Stomach (tissue), 19 donors: ENCODE measurements at places on chromosomes 12 and 14. TPM values are rescaled to one million over a fixed set of nuclear protein-coding genes. Genes with fewer than 3 reads are reported as not detected.

Gene SERPINA10
- 0.10 TPM for polyA plus RNA-seq

Gene MMP17
- polyA plus RNA-seq: 0.46 TPM

Gene VWF
- polyA plus RNA-seq: 3.1 TPM

Gene TEX22
- 0.35 TPM for polyA plus RNA-seq

Gene DACT1
- polyA plus RNA-seq: 1.9 TPM

Gene PLEK2
- polyA plus RNA-seq: 20.0 TPM

Gene INHBC
- polyA plus RNA-seq: not detected

Gene DLK1
- 6.7 TPM for polyA plus RNA-seq
